ENCODE measurements at places on chromosomes 13 and 19. TPM values are rescaled to one million over a fixed set of nuclear protein-coding genes. Genes with fewer than 3 reads are reported as not detected.
A peak's percentile ranks its signal among the peaks of the same experiment; 100 is the strongest.

- peaks cover 5% of the 10 kb centered on the region for H3K36me3 ChIP-seq
- peaks cover 53% of the 10 kb centered on the region for H3K27me3 ChIP-seq
- no peak for DNase-seq
- H3K27ac ChIP-seq: no peak overlapping the region
Measured at GRCh38 chr19:46472592-46472991, 1.2 kb upstream of the PNMA8A start.

DNA sequence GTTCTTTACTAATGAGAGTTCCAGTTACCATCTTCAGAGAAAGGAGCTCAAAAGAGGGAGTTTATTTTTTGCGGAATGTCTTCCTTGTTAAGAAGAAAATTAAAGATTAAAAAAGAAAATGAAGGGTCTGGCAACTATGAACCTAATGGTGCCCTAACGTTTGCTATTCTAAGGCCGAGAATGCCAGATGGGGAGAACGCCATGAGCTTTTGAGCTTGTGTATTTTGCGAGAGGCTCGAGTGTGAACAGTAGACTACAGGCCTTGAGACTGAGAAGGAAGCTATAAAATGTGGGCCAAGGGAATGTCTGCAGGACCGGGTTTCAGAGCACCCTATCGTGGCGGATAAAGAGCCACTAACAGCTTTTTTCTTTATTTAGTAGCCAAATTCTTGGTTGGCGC lies 6.7 kb downstream of the FGF14 start:
- DNase-seq: no peak
- H3K36me3 ChIP-seq: peaks cover 3% of the 10 kb centered on the region
- H3K4me3 ChIP-seq: peak overlapping the region; percentile 92
- peaks cover 25% of the 10 kb centered on the region for H3K27me3 ChIP-seq
- peak overlapping the region; percentile 88 for H3K27ac ChIP-seq
- H3K4me1 ChIP-seq: peaks cover 9% of the 10 kb centered on the region

GRCh38 chr19:3516675-3517207 lies 10.6 kb downstream of the FZR1 start:
- no peak for DNase-seq
- peak overlapping the region; percentile 68 for H3K27ac ChIP-seq
- peak overlapping the region; percentile 55 for H3K4me3 ChIP-seq
- H3K4me1 ChIP-seq: peaks cover 28% of the 10 kb centered on the region
- H3K36me3 ChIP-seq: peaks cover 2% of the 10 kb centered on the region

- H3K36me3 ChIP-seq: peaks cover 2% of the 10 kb centered on the region
- H3K4me1 ChIP-seq: peaks cover 16% of the 10 kb centered on the region
- no peak for DNase-seq
- H3K27ac ChIP-seq: no peak overlapping the region
- no peak overlapping the region for H3K4me3 ChIP-seq
Measured at GRCh38 chr13:40228990-40229389, 437.5 kb downstream of the FOXO1 start.

DNA sequence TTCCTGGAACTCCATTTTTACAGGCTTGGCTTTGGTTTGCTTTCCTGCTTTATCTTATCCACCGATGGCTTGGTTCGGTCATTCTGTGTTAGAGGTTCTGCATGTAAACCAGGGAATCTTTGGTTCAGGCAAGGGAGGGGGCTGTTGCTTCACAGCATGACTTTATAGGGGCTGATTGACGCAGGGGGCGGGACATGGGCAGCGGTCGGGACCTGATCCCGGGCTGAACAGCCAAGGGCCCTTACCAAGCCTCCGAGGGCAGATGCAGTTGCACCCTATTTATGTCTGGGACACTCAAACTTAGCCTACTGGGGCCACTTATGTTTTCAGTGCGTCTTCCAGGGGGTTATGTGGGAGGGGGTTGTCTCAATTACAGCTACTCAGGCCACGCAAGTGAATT lies 312.4 kb downstream of the ZNF536 start:
- H3K36me3 ChIP-seq: no peaks in the 10 kb centered on the region
- no peaks in the 10 kb centered on the region for H3K4me1 ChIP-seq
- H3K27me3 ChIP-seq: peaks cover 79% of the 10 kb centered on the region
- no peak overlapping the region for H3K4me3 ChIP-seq

DNA sequence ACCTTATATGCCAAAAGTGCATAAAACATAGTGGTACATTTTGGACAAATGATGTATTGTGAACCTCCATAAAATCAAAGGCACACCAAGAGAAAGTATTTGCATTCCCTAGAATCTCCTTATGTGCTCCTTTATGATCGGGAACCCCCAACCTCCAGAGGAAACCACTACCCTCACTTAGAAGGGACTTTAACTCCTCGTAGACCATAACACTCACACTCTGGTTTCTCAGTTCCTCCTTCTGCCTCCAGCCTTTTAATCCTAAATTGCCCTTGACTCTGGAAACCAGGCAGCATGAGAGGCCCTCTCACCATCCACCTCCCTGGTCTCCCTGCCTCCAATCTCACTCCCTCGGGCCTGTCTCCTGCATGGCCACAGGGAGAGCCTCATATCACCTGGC lies 9.8 kb upstream of the KCNN4 start:
- no peak overlapping the region for H3K4me3 ChIP-seq
- H3K27me3 ChIP-seq: peaks cover 18% of the 10 kb centered on the region
- H3K27ac ChIP-seq: no peak overlapping the region
- no peaks in the 10 kb centered on the region for H3K36me3 ChIP-seq
- H3K4me1 ChIP-seq: peaks cover 5% of the 10 kb centered on the region

ZNF439 gene
- 8.4 TPM for total RNA-seq

DCT gene
- 0.16 TPM for total RNA-seq

DNA sequence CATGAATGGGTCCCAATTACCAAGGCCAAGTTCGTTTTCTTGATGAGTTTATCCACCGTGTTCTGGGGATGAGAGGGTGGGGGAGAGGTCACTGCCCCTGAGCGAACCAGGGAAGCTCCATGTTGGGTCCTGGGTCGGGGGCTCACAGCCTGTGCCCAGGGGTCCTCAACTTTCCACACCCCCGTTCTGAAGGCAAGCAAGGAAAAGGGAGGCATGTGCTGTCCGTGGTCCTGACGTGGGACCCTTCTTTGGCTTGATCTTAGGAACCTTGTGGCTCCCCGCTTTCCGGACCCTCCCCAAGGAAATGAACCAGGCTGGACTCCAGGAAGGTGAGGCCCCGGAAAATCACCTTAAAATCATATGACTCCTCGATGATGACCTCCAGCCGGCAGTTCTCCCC lies 18.2 kb upstream of the MEIS3 start:
- DNase-seq: no peak
- H3K4me1 ChIP-seq: peaks cover 20% of the 10 kb centered on the region
- no peak overlapping the region for H3K4me3 ChIP-seq
- H3K36me3 ChIP-seq: peaks cover 13% of the 10 kb centered on the region
- H3K27ac ChIP-seq: no peak overlapping the region

GRCh38 chr13:78168981-78169380 lies 250.3 kb upstream of the EDNRB start:
- no peaks in the 10 kb centered on the region for H3K36me3 ChIP-seq
- no peak overlapping the region for H3K27ac ChIP-seq
- H3K4me1 ChIP-seq: no peaks in the 10 kb centered on the region
- no peak for DNase-seq

GRCh38 chr19:40150170-40150569 lies 41.1 kb upstream of the MAP3K10 start:
- no peaks in the 10 kb centered on the region for H3K27me3 ChIP-seq
- no peak for DNase-seq
- H3K36me3 ChIP-seq: no peaks in the 10 kb centered on the region
- H3K27ac ChIP-seq: no peak overlapping the region
- no peak overlapping the region for H3K4me3 ChIP-seq

GRCh38 chr19:41575998-41576397 lies at the start of gene CEACAM21:
CEACAM21 (plus strand) TSS chr19:41576166; CDS start chr19:41576275, 109 bp downstream.
- no peak for DNase-seq
- H3K27ac ChIP-seq: peak within 1 kb of the TSS; percentile 91
- no peaks in the 10 kb centered on the region for H3K27me3 ChIP-seq
- peaks cover 2% of the 10 kb centered on the region for H3K36me3 ChIP-seq
- peaks cover 21% of the 10 kb centered on the region for H3K4me1 ChIP-seq

FARP1 gene
- 0.76 TPM for total RNA-seq

- no peak overlapping the region for H3K27ac ChIP-seq
- H3K27me3 ChIP-seq: peaks cover 21% of the 10 kb centered on the region
- peaks cover 11% of the 10 kb centered on the region for H3K4me1 ChIP-seq
Measured at GRCh38 chr19:29273000-29273640, 60.2 kb upstream of the UQCRFS1 start.

Data from T-helper 17 cell (primary cell).